ENCODE measurements at places on chromosomes 7 and 10. TPM values are rescaled to one million over a fixed set of nuclear protein-coding genes. Genes with fewer than 3 reads are reported as not detected.

MLXIPL gene
- total RNA-seq = 23.8 TPM

SPDYE2 gene
- total RNA-seq = 0.15 TPM

DNA sequence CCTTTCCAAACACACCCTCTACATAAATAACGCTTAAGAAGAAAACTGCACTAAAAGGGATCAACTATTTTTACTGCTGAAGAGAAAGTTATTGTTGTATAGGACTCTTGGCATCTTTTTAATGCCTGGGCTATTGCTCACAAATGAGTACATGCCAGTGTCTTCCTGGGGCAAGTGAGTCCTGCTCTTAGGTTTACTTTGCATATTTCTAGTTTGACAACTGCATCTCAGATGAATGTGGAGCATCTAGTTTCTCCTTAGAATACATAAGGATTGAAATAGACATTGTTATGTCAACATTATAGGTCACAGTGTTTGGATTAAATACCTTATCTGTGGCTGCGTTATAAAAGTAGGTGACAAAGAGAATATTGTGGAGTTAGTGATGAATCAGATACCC, 44.5 kb downstream of the PSMC2 start:
- H3K4me1 ChIP-seq = no peaks in the 10 kb centered on the region
- H3K4me3 ChIP-seq = no peak overlapping the region
- H3K27ac ChIP-seq = no peak overlapping the region
- DNase-seq = no peak

DNA sequence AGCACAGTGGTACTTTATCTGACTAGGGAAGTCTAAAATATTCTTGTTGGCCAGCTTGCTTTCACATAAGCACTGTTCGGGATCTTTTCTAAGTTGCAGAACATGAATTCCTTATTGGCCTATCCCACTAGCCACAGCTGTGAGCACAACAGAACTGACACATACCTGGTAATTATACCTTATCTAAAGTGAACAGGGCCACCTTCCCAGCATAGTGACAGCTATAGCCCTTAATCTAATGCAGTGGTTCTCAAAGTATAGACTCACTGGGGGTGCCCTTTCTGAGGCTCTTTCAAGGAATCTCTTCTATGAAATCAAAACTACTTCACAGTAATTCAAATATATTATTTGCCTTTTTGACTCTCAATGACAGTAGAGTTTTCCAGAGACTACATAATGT, 184.7 kb upstream of the KAT6B start:
- H3K4me1 ChIP-seq = peaks cover 26% of the 10 kb centered on the region
- no peak for DNase-seq
- H3K27ac ChIP-seq = no peak overlapping the region
- peaks cover 6% of the 10 kb centered on the region for H3K36me3 ChIP-seq
- no peak overlapping the region for H3K4me3 ChIP-seq
- H3K27me3 ChIP-seq = no peaks in the 10 kb centered on the region

DNA sequence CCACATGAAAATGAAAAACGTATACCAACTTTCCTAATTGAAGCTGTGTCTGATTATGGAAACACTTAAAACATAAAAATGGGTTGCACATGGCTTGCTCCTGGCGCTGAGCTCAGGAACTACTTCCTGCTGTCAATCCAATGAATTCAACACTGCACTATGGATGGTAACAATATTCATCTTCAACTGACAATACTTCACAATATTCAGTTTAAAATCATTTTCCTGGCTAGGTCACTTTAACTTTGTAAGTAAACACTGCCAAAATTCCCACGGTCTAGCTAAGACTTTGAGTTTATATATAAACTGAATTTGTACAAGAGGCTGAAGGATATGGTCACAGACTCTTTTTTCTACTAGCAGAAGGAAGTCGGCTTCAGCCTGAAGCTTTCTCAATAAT, 556.9 kb downstream of the TNS3 start:
- H3K36me3 ChIP-seq = no peaks in the 10 kb centered on the region
- H3K27me3 ChIP-seq = no peaks in the 10 kb centered on the region
- DNase-seq = no peak
- no peak overlapping the region for H3K4me3 ChIP-seq

DNA sequence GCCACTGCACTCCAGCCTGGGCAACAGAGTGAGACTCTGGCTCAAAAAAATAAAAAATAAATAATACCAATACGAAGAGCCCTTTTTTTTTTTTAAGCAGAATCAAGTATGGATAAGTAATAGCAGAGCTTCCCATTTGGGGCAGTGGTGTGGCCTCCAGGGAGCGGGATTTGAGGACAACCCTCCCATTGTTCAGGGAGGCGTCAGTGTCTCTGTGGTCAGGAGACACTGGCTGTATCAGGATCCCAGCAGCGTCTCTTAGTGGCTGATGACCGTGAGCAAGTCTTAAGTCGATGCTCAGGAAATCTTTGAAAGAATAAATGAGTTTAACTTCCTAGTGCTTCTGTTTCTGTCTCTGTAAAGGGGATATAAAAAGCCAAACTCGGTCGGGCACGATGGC, 25.2 kb upstream of the SH2B2 start:
- H3K27ac ChIP-seq = no peak overlapping the region
- no peak overlapping the region for H3K4me3 ChIP-seq
- no peaks in the 10 kb centered on the region for H3K27me3 ChIP-seq
- DNase-seq = no peak
- peaks cover 14% of the 10 kb centered on the region for H3K4me1 ChIP-seq

DNA sequence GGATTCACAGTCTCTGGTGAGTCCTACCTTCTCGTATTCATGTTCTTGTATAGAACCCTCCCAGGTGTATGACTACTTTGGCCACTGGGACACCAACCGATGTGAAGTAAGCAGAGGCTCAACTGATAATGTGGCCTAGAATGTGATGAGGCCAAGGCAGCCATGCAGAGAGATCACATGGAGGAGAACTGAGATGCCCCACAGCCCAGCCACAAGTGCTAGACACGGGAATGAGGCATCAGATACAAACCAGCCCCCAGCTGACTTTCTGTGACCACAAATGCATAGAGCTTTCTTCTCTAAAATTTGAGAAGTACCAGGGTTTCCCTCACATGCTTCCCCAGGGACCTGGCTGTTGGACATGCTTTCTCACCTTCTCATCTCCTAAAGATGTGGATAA, 375.7 kb downstream of the CCSER2 start:
- H3K4me1 ChIP-seq = peaks cover 8% of the 10 kb centered on the region
- no peaks in the 10 kb centered on the region for H3K27me3 ChIP-seq
- no peak overlapping the region for H3K27ac ChIP-seq
- H3K36me3 ChIP-seq = no peaks in the 10 kb centered on the region
- H3K4me3 ChIP-seq = no peak overlapping the region
- no peak for DNase-seq

DNA sequence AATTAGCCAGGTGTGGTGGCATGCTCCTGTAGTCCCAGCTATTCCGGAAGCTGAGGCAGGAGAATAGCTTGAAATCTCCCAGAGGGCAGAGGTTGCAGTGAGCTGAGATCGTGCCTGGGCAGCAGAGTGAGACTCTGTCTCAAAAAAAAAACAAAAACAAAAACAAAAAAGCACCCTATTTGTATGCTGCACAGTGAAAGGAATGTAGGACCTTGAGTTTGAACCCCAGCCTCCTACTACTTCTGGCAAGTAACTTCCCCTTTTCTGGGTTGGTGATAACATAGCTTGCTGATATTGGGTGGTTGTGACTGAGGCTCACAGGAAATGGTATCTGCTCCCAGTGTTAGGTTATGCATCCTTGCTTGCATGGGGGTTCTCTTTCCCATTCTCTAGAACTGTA, 205.3 kb downstream of the BUB3 start:
- H3K4me1 ChIP-seq = peaks cover 22% of the 10 kb centered on the region
- H3K36me3 ChIP-seq = no peaks in the 10 kb centered on the region
- no peak overlapping the region for H3K27ac ChIP-seq
- no peak overlapping the region for H3K4me3 ChIP-seq
